ENCODE measurements at places on chromosomes 7 and 10.

- no peak for DNase-seq
Observed at GRCh38 chr10:102083541-102083940, 18.4 kb downstream of the HPS6 start.

DNA sequence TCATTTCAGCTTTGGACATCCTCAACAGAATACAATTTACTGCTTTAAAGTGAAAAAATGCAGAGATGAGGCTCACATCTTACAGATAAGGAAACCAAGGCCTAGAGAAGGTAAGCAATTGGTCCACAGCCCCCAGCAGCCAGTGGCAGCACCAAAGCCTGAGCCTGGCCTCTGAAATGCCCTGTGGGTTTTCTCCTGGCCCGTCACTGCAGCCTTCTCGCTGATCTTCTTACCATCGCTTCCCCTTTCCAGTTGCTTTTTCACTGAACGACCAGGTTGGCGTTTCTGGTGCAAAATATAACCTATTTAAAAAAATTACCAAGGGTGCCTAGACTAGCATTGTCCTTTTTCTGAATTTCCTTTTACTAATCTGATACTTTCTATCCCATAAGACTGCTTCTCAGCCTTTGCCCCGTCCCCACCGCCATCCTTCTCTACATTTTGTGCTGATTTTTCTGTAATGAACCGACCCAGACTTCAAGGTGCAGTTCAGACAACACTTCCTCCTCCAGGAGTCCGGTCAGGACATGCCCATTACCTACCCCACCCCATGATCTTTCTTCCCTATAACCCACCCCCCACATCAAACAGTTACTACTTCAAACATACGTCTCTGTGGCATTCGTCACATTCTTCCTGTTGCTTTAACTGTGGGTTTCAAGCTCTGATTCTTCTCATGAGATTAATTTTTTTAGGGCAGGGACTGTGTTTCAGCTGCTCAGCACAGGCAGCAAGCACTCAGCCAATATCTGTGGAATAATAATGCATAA is 289.4 kb downstream of the DNAJB6 start:
- no peak for DNase-seq

DNA sequence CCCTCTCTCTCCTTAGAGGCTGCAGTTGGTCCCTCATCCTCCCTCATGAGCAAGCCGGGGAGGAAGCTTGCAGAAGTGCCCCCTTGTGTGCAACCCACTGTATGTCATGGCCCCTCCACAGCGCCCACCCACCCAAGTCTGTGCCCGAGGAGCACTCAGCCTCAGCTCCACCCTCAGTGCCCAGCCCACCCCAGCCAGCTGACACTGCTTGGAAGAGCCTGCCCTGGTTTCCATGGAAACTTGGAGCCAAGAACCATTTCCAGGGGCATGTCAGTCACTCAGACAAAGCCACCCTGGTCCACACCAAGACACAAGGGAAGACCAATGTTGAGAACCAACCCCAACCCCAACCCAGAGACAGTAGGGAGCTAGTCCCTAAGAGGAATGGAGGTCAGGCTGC is 79.5 kb downstream of the PAX2 start:
- DNase-seq = no peak

DNA sequence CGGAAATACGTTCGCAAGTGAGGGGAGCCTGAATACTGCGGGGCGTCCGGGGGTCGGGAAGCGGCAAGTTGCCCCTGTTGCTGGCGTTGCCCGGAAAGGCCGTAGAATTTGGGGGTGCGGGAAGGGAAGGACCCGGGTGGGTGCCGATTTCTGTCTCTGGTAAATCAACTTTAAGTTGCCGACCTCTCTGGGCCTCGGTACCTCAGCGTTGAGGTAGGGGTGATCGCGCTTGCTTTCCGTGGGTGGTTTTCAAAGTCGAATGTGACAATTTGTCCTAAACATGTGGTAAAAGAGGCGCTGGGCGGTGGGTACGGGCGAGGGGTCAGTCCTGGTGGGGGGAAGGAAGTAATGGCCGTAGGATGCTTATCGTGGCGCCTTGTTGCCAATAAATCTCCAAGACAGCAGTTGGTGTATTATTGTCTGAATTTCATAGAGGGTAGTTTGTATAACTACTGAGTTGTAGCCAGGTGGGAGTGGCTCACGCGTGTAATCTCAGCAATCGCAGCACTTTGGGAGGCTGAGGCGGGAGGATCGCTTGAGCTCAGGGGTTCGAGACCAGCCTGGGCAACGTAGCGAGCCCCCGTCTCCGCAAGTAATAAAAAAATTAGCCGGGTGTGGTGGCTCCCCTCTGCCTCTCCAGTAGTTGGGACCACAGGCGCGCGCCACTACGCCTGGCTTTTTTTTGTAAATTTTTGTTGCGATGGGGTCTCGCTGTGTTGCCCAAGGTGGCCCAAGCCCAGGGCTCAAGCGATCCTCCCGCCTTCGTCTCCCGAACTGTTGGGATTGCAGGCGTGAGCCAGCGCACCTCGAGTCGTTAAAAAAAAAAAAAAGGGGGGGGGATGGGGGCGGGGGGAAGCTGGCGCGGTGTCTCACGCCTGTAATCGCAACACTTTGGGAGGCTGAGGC is 644 bp downstream of the BUD23 start:
- DNase-seq = no peak

GRCh38 chr10:52918714-52919305 is 146.2 kb upstream of the MBL2 start:
- DNase-seq = no peak

Measured in stimulated activated CD4-positive, alpha-beta T cell treated with anti-CD3 and anti-CD28 coated beads, Interleukin-15, amount 100 ng/mL, for 1 hour (primary cell).